Keratinocyte (primary cell): ENCODE measurements at places on chromosomes 7 and 10. TPM values are rescaled to one million over a fixed set of nuclear protein-coding genes. Genes with fewer than 3 reads are reported as not detected.

The OPN1SW gene
- not detected in 3 replicates for polyA plus RNA-seq

The CRPPA gene
- polyA plus RNA-seq = 0.33 to 0.66 TPM (median 0.51 TPM) in 3 replicates

The RADIL gene
- 0.09 TPM in 1 of 3 replicates, not detected in the others for polyA plus RNA-seq

The ASZ1 gene
- polyA plus RNA-seq = not detected in 3 replicates

The TMEM254 gene
- polyA plus RNA-seq = 26.5 to 44.3 TPM (median 34.0 TPM) in 3 replicates

The GNGT1 gene
- polyA plus RNA-seq = not detected in 3 replicates

The SCART1 gene
- polyA plus RNA-seq = 0.58 to 0.75 TPM (median 0.70 TPM) in 3 replicates

The SCRN1 gene
- polyA plus RNA-seq = 46.0 to 58.2 TPM (median 52.3 TPM) in 3 replicates

The FEZF1 gene
- polyA plus RNA-seq = not detected in 3 replicates

The GRID1 gene
- 0.01 to 0.03 TPM (median 0.03 TPM) in 3 replicates for polyA plus RNA-seq

The AP1S1 gene
- 279 to 310 TPM (median 289 TPM) in 3 replicates for polyA plus RNA-seq

The ZNF511 gene
- 15.3 to 22.0 TPM (median 20.2 TPM) in 3 replicates for polyA plus RNA-seq

The PRKCQ gene
- 4.9 to 7.5 TPM (median 7.2 TPM) in 3 replicates for polyA plus RNA-seq

GRCh38 chr7:1439373-1440363, 19.6 kb downstream of the MICALL2 start:
- no peak overlapping the region for H3K27ac ChIP-seq
- DNase-seq = no peak
- no peaks in the 10 kb centered on the region for H3K4me1 ChIP-seq
- H3K4me3 ChIP-seq = no peak overlapping the region

- H3K36me3 ChIP-seq = no peaks in the 10 kb centered on the region
- H3K4me3 ChIP-seq = no peak overlapping the region
- H3K27me3 ChIP-seq = no peaks in the 10 kb centered on the region
- DNase-seq = no peak
These were observed 173.3 kb downstream of the SLC16A9 start for GRCh38 chr10:59536167-59537014.

GRCh38 chr10:119652361-119652730, 1.2 kb downstream of the BAG3 start:
- DNase-seq = no peak
- H3K36me3 ChIP-seq = peaks cover 3% of the 10 kb centered on the region
- peak overlapping the region; percentile 83 for H3K4me3 ChIP-seq
- peaks cover 38% of the 10 kb centered on the region for H3K4me1 ChIP-seq

GRCh38 chr10:3136336-3136735, 36.2 kb downstream of the PITRM1 start:
- H3K27me3 ChIP-seq = no peaks in the 10 kb centered on the region
- DNase-seq = no peak
- H3K4me3 ChIP-seq = no peak overlapping the region

DNA sequence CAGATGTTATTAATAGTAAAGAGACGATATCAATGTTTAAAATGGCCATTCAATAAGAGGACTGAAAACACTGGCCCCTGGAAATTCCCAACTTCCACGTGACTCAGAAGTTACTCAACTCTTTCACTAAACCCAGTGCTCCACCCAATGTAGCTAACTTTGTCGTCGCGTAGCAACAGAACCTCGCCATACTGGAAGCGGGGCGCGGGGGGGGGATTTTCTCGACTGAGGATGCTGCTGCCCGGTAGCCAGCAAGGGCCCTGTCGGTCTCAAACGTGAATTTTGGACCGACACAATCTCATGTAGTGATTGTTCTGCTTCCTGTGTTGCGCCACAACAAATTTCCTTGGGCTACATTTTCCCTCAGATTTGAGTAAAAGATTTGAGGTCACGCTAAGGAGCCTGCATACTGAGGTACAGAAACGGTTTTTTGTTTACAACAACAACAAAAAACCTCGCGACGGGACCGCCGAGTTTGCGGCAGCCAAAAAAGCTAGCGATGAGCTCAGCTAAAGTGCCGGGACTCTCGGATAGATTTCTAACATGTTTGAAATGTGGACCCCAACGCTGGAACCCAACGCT, 977 bp upstream of the SFR1 start:
- no peaks in the 10 kb centered on the region for H3K27me3 ChIP-seq
- H3K4me3 ChIP-seq = peak overlapping the region; percentile 74
- peak; percentile 86 for DNase-seq
- H3K4me1 ChIP-seq = peaks cover 57% of the 10 kb centered on the region
- peak overlapping the region; percentile 99 for H3K27ac ChIP-seq

GRCh38 chr10:11215471-11215870, 197.8 kb downstream of the CELF2 start:
- H3K4me3 ChIP-seq = no peak overlapping the region
- no peak for DNase-seq
- no peaks in the 10 kb centered on the region for H3K36me3 ChIP-seq
- no peaks in the 10 kb centered on the region for H3K27me3 ChIP-seq
- no peak overlapping the region for H3K27ac ChIP-seq

DNA sequence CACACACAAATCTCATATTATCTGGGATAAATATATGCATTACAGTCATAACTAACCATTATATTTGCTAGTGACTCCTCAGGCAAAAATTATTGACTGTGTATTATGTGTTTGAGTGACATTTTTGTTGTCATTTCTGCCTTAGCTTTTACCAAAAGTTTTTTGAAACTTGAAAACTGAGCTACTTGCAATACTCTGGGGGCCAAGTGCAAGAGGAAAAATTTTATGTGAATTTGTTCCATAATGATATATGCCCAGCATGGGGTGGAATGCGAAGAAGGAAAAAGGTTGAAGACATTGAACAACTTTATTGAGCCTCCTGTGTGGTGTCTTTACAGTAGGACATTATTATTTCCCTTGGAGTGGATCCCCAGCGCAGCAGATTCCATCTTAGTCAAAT, 176.8 kb upstream of the FERD3L start:
- no peak overlapping the region for H3K4me3 ChIP-seq
- H3K27ac ChIP-seq = no peak overlapping the region
- no peak for DNase-seq
- no peaks in the 10 kb centered on the region for H3K36me3 ChIP-seq
- H3K27me3 ChIP-seq = no peaks in the 10 kb centered on the region

- DNase-seq = no peak
- H3K27ac ChIP-seq = no peak overlapping the region
- H3K36me3 ChIP-seq = peaks cover 2% of the 10 kb centered on the region
These were observed 89.0 kb upstream of the SVIL start for GRCh38 chr10:29723726-29724125.

- H3K4me1 ChIP-seq = peaks cover 20% of the 10 kb centered on the region
- no peak for DNase-seq
- no peak overlapping the region for H3K4me3 ChIP-seq
- no peaks in the 10 kb centered on the region for H3K27me3 ChIP-seq
- H3K36me3 ChIP-seq = peaks cover 1% of the 10 kb centered on the region
These were observed 187.1 kb downstream of the FAM107B start for GRCh38 chr10:14587540-14588083.

DNA sequence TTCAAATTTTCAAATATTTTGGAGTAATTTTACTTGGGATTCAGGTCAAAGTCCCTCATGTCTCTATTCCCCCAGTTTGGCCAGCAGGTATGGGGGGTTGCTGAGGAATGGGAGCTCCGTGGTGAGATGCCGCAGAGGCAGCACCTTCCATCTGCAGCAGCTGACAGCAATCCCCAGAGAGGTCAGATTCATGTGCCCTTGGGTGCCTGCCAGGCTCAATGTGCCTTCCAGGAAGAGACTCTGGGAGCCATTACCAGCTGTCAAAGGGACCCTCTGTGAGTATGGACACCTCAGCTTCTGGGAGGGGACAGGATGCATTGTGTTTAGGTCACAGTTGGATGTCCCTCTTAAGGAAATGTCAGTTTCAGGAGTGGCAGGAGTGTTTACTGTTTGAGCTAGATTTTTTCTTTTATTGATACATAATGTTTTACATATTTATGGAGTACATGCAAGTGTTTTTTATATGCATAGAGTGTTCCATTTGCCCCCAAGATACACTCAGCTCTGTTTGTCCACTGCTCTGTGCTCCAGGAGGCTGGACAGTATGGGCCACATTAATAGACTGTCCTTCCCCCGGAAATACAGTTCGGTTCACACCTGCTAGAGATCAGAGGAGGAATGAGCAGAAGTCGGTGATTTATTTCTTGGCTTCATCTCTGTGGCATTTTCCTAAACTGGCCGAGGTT, 75.3 kb upstream of the GRB10 start:
- H3K27me3 ChIP-seq = peaks cover 30% of the 10 kb centered on the region
- H3K27ac ChIP-seq = no peak overlapping the region
- no peaks in the 10 kb centered on the region for H3K4me1 ChIP-seq
- DNase-seq = no peak
- no peaks in the 10 kb centered on the region for H3K36me3 ChIP-seq

- H3K36me3 ChIP-seq = no peaks in the 10 kb centered on the region
- peak; percentile 5 for DNase-seq
- H3K4me3 ChIP-seq = no peak overlapping the region
- no peak overlapping the region for H3K27ac ChIP-seq
- no peaks in the 10 kb centered on the region for H3K4me1 ChIP-seq
These were observed 63.5 kb upstream of the C10orf90 start for GRCh38 chr10:126734015-126734414.

- H3K4me3 ChIP-seq = no peak overlapping the region
- H3K4me1 ChIP-seq = peaks cover 27% of the 10 kb centered on the region
- H3K27me3 ChIP-seq = no peaks in the 10 kb centered on the region
- peak overlapping the region; percentile 73 for H3K27ac ChIP-seq
- no peak for DNase-seq
These were observed 44.2 kb downstream of the PDLIM1 start for GRCh38 chr10:95246582-95247051.

DNA sequence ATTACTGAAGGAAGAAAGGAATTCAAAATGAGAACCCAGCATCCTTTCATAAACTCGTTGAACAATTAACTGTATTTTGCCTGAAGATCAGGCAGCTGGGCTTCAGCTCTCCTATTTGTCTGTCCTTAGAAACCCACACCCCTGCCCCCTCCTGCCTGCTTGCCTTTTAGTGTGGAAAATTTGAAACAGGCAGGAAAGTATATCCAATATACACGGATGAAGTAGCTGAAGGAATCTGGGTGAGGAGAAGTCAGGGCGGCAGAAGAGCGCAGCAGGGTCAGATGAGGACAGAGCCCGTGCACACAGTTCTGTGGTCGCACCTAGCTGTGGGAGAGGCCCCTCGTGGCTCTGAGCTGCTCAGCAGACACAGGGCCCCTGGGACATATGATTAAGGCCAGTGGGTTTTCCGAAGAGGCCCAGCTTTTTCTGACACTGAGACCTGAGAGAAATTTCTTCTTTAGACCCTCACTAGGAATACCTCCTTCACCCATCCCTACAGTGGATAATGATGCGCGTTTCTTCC, 87.9 kb downstream of the ACTR3B start:
- no peak for DNase-seq
- H3K27ac ChIP-seq = no peak overlapping the region
- H3K36me3 ChIP-seq = no peaks in the 10 kb centered on the region
- H3K4me1 ChIP-seq = no peaks in the 10 kb centered on the region
- no peaks in the 10 kb centered on the region for H3K27me3 ChIP-seq

DNA sequence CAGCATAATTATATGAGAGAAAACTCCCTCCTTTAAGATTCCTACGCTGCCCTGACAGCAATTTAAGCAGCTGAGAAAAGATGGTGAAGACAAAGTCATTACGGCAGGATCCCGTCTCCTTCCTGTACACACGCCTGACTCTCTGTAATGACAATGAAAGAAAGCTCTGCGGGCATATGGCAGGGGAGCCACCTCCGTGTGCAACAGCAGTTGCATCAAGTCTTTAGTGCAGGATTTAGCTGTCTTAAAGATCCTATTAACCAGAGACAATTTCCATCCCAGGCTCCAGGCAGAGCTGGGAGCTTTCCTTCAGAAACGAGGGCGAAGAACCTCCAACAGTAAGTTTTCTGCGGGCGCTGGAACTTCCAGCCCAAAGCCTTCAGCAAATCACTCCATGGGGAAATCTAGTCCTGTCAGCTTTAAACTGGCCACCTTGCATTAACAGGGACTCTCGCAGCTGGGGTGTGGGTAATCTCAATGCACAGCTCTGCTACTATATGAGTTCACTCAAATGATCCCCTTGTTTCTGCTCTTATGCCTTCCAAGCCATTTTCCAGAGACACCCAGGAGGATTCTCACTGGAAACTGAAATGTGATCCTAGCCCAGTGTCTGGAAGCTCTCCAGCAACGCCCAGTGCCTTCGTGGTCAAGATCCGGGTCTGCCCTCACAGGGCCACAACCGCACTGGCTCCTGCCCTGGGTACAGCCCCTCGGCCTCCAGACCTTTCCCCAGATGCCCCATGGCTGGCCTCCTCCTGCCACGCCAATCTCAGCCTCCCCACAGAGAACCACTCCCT, 74.9 kb downstream of the CTBP2 start:
- H3K27ac ChIP-seq = no peak overlapping the region
- DNase-seq = no peak
- peaks cover 45% of the 10 kb centered on the region for H3K36me3 ChIP-seq
- peaks cover 28% of the 10 kb centered on the region for H3K4me1 ChIP-seq

GRCh38 chr7:81549484-81550016, 220.3 kb downstream of the HGF start:
- no peaks in the 10 kb centered on the region for H3K36me3 ChIP-seq
- H3K27ac ChIP-seq = no peak overlapping the region
- H3K27me3 ChIP-seq = no peaks in the 10 kb centered on the region
- DNase-seq = no peak
- H3K4me1 ChIP-seq = no peaks in the 10 kb centered on the region
- H3K4me3 ChIP-seq = no peak overlapping the region

DNA sequence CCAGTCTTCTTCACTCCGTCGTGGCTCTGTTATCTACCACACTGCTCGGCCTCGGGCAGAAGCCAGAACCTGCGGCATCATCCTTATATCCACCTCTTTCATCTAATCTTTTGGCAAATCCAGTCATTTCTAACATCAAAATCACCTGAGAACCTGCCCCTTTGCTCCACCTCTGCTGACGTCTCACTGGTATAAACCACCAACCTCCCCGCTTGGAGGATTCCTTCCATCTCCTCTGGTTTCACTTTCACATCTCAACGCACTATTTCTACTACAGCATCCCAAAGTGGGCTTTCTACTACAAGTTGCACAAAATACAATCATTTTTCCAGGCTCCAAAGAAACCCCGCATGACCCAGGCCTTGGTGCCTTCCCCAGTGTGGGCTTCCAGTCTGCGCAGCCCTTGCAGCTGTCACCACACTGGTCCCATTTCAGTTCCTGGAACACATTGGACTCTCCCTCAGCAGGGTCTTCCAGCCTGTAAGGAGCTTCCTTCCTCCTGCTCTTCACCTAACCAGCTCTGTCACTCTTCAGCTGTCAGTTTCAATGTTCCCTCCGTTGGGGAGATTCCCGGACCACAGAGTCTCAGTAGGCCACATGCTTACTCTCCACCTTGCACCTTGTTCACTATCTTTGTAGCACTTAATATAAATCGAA, 85.0 kb downstream of the PRKCQ start:
- H3K27ac ChIP-seq = no peak overlapping the region
- H3K36me3 ChIP-seq = no peaks in the 10 kb centered on the region
- H3K4me1 ChIP-seq = peaks cover 48% of the 10 kb centered on the region

- no peaks in the 10 kb centered on the region for H3K4me1 ChIP-seq
- no peaks in the 10 kb centered on the region for H3K36me3 ChIP-seq
- H3K27ac ChIP-seq = no peak overlapping the region
- DNase-seq = no peak
- no peaks in the 10 kb centered on the region for H3K27me3 ChIP-seq
These were observed 7.6 kb downstream of the STEAP4 start for GRCh38 chr7:88299126-88299525.

- no peaks in the 10 kb centered on the region for H3K27me3 ChIP-seq
- H3K27ac ChIP-seq = no peak overlapping the region
- DNase-seq = no peak
- no peaks in the 10 kb centered on the region for H3K4me1 ChIP-seq
- H3K4me3 ChIP-seq = no peak overlapping the region
These were observed 12.4 kb downstream of the FOXL3 start for GRCh38 chr7:302054-302992.
